Right renal cortex interstitium (tissue), 3 donors: ENCODE measurements at places on chromosomes 2 and 18.

GRCh38 chr2:191516260-191516659 is 161.7 kb upstream of the NABP1 start:
- DNase-seq, result no peak

- no peak for DNase-seq
Observed at GRCh38 chr2:39546937-39547336, 109.9 kb upstream of the MAP4K3 start.

- no peak for DNase-seq
Observed at GRCh38 chr18:74268933-74269620, 22.7 kb downstream of the CYB5A start.

GRCh38 chr2:240560084-240560479 is at the start of gene DUSP28:
TSS of gene DUSP28 (plus strand) at chr2:240560357. CDS start at chr2:240560685, 328 bp downstream.
- no peak for DNase-seq

GRCh38 chr18:60929966-60930365 is 403.3 kb upstream of the CDH20 start:
- no peak for DNase-seq

GRCh38 chr2:3776311-3776710 is 72.9 kb downstream of the DCDC2C start:
- no peak for DNase-seq

- DNase-seq, result no peak
Observed at GRCh38 chr2:219870041-219870440, 242.6 kb downstream of the SLC4A3 start.
